ENCODE measurements at places on chromosomes 4 and X. TPM values are rescaled to one million over a fixed set of nuclear protein-coding genes. Genes with fewer than 3 reads are reported as not detected.

The CYBB gene
- total RNA-seq: not detected

The GPR173 gene
- total RNA-seq: 13.0 TPM

The STBD1 gene
- total RNA-seq: 0.47 TPM

- DNase-seq: no peak
These were observed 17.7 kb upstream of the PITX2 start for GRCh38 chr4:110640576-110640975.

- no peak for DNase-seq
These were observed 41.8 kb upstream of the VEGFC start for GRCh38 chr4:176834531-176834930.

The USP26 gene
- not detected for total RNA-seq
